Activated T-helper 1 cell treated with anti-CD3 and anti-CD28 coated beads, Interleukin-2, amount 50 U/mL, for 16 hours (primary cell): ENCODE measurements at places on chromosomes 2 and 18.

- DNase-seq, result no peak
Measured at GRCh38 chr18:61569176-61569892, 236.1 kb downstream of the CDH20 start.

- DNase-seq, result no peak
Measured at GRCh38 chr2:7007846-7008741, 90.9 kb downstream of the RNF144A start.

GRCh38 chr2:236535024-236535423, 34.6 kb upstream of the ACKR3 start:
- DNase-seq, result no peak

DNA sequence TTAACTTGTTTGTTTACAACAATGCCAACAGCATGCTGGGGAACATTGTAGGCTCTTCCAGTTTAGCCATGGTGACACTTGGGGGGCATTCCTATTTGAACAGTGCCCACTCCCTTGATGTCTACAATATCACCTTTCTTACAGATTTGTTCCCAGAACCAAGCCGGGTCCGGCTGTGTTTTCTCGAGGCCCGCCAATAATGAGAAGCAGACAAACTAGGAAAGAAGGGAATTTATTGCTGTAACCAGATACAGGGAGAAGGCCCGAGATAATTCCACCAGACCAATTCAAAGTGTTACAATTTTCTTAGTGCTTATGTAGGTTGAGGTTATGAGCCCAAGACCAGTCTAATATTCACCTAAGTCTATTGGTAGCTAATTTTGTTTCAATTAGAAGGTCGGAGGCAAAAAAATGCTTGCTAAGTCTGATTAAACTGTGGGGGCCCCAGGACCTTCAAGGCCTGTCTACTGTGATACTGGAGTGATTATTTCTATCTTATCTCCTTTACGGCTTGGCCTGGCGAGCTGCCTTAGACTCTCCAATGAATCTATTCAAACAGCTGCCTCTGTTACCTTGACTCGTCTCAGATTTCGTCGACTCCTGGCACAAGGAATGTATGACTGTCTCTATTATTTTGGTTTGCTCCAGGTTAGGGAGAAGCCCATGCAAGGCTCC, 59.1 kb upstream of the PSME4 start:
- no peak for DNase-seq

GRCh38 chr2:164975891-164976290, 20.6 kb upstream of the SLC38A11 start:
- no peak for DNase-seq
